Peyer's patch (tissue), 4 donors: ENCODE measurements at places on chromosomes 12 and 14.

- no peak overlapping the region for H3K4me3 ChIP-seq
- DNase-seq = no peak
- H3K36me3 ChIP-seq = no peaks in the 10 kb centered on the region
- H3K4me1 ChIP-seq = no peaks in the 10 kb centered on the region
These were observed 334.0 kb upstream of the PRICKLE1 start for GRCh38 chr12:42923583-42923982.

DNA sequence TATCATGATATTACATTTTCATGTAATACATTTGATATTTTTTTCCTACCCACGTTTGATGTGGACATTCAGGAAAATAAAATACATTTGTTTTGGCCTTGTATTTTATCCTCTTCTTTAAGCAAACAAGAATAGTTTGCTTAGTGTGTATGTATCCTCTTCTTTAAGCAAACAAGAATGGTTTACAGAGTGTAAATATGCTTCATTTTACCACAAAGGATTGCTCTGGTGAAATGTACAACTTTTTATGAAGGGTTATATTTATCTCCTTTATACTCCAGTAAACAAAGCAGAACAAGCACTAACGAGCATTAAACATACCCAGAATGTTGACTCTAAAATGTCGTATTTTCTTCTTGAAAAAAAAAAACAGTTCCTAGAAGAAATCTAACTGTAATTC is 244.7 kb downstream of the KCNH5 start:
- DNase-seq = no peak
- no peak overlapping the region for H3K27ac ChIP-seq
- no peaks in the 10 kb centered on the region for H3K4me1 ChIP-seq

DNA sequence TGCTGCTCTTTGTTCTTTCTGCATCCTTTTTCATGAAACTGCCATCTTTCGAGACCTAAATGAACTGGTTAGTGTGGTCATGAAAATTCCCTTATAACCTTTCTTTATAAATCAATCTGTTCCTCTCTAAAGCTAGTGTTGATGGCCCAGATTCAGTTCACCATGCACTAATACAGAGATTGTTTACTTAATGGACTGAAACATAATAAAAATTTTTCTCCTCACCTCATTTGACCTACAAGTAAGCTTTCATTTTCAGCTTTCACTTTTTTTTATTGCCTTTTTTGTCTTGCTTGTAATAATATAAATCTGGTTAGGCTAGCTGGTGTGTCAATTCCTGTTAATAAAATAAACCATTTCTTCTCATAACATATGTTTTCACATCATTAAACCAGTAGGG is 183.8 kb downstream of the CCDC59 start:
- H3K27ac ChIP-seq = no peak overlapping the region
- no peaks in the 10 kb centered on the region for H3K27me3 ChIP-seq
- no peak for DNase-seq
- H3K4me3 ChIP-seq = no peak overlapping the region
- H3K4me1 ChIP-seq = no peaks in the 10 kb centered on the region
- no peaks in the 10 kb centered on the region for H3K36me3 ChIP-seq

DNA sequence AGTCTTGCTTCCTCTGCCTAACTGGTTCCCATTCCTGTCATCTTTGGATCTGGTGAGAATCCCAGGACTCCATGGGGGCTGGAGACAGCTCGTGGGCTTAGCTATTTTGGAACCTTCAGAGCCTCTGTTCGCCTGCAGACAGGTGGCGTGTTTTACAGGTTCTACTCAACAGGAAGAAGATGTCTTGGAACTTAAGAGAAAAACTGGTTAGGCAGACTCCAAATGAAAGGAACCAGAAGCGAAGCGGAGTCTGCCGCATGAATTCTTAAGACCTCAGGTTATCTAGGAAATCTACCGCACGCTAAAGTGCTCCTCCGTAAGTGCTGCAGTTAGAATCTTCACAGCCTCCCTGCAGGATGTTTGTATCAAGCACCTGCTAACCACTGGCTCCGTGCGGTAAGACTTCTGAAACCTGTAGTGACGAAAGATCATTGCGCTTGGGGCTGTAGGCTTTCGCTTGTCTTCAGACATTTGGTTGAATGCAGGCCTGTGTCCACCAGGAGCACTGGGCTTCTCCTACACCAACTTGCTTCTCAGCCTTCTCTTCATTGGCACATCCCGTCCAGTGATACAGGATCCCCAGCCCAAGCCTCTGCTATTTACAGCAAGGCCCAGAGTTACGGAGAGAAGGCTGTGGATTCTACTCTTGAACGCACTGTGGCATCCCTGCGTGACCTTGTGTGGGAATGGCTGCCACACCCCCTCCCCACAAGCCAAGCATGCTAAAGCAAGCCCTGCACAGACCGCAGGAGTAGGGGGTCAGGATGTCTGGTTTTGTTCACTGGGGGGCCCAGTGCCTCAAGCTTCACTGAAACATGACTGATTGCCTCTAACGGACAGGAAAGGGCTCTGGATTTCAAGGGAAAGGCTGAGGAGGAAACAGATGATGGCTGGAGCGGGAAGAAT is 35.0 kb downstream of the ACADS start:
- no peaks in the 10 kb centered on the region for H3K27me3 ChIP-seq
- H3K27ac ChIP-seq = no peak overlapping the region
- no peaks in the 10 kb centered on the region for H3K4me1 ChIP-seq
- H3K36me3 ChIP-seq = no peaks in the 10 kb centered on the region
- H3K4me3 ChIP-seq = no peak overlapping the region

DNA sequence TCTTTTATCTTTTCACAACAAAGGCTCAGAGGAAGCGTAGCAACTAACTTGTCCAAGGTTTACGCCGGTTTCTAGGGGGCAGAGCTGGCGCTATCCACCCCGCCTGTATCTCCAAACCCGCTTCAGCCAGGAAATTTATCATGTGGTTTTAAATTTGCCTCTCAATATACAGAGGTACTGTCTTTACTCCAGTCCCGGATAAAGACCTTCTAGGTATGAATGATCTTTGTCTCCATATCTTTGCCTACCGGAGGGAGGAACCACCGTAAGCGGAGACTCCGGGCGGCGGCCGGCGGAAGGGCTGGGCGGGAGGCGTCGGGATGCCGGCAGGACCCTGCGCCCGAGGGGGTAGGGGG is 693 bp upstream of the RIMKLB start:
- no peaks in the 10 kb centered on the region for H3K27me3 ChIP-seq
- H3K27ac ChIP-seq = peak overlapping the region; percentile 91
- peak; percentile 56 for DNase-seq

DNA sequence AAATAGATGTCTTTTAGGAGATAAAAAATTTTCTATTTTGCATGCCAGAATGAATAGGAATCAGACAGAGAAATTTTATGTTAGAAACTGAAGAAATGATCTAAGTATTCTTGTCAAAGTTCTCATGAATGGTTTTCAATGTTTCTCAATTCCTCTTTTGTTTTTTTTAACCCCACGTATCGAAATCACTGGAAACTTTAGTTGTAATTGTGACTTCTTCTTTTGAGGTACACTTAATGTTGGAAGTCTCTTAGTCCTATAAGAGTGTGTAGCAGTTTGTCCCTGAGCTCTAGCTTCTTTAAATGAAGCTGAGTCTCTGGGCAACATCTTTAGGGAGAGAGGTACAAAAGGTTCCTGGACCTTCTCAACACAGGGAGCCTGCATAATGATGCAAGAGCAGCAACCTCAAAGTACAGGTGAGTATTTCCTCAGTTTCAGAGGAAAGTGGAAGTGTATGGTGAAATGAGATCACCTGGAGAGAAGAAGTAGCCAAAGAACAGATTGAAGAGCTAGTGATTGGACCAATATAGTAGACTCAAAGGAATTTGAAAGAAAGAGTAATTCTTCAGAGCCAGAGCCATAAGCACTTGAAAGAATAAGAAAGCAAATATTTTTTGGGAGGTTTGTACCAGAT is at the start of gene CLEC6A:
CLEC6A (plus strand) TSS at position 236 of the 634 bp plus-strand sequence; CDS start at position 386, 150 bp downstream.
- no peaks in the 10 kb centered on the region for H3K36me3 ChIP-seq
- H3K27me3 ChIP-seq = no peaks in the 10 kb centered on the region
- no peak within 1 kb of the TSS for H3K4me3 ChIP-seq
- no peak within 1 kb of the TSS for H3K27ac ChIP-seq
- no peaks in the 10 kb centered on the region for H3K4me1 ChIP-seq
